ENCODE measurements at places on chromosomes 12 and 14.
A peak's percentile ranks its signal among the peaks of the same experiment; 100 is the strongest.

DNA sequence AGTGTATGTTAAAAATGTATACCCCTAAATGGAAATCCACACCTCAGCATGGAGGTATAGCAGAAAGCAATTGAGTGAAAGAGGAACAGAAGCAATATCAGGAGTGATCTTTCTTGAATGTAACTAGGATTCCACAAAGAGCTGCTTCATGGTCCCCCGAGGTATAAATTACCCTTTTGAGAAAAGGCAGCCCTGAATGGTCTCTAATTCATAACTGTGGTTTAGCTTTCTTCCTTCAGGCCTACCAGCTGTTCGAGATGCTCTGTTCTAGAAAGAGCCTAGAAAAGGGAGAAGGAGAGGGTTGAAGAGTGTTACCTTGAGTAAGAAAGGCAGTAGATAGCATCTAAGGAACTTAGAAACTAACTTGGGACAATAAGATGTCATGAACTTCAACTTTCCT, 42.9 kb upstream of the CSRNP2 start:
- DNase-seq: no peak

DNA sequence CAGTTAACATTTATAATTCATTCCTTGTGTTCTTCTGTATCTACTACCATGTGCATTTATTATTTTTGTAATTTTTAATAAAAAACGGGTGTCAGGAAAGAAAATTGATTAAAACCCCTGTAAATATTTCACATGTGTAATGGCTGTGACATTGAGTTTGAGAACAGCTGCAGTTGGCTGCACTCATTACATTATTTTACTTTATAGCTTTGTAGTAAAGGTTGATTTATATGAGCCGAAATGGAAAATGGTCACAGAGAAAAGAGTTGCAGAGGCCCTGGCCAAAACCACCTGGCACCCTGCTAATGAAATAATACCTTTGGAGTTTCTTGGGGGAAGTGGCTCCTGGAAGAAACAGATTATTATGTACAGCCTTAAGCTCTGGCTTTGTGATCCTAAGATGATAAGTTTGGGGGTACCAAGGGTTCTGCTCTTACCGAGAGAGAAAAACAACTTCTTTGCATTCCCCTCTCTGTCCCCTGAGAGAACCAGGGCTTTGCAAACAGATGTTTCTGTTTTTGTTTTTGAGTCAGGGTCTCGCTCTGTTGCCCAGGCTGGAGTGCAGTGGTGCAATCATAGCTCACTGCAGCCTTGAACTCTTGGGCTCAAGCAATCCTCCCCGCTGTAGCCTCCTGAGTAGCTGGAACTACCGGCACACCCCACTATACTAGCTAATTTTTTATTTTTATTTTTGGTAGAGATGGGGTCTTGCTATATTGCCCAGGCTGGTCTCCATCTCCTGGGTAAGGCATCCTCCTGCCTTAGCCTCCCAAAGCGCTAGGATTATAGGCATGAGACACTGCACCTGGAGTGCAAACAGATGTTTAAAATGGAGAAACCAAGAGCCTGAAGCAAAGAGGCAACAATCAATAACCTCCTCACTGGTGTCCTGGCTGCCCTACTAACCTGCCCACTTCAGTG, 9.7 kb upstream of the DYNLL1 start:
- DNase-seq: no peak

GRCh38 chr12:25558586-25558985, 5.5 kb upstream of the LMNTD1 start:
- DNase-seq: peak; percentile 15

DNA sequence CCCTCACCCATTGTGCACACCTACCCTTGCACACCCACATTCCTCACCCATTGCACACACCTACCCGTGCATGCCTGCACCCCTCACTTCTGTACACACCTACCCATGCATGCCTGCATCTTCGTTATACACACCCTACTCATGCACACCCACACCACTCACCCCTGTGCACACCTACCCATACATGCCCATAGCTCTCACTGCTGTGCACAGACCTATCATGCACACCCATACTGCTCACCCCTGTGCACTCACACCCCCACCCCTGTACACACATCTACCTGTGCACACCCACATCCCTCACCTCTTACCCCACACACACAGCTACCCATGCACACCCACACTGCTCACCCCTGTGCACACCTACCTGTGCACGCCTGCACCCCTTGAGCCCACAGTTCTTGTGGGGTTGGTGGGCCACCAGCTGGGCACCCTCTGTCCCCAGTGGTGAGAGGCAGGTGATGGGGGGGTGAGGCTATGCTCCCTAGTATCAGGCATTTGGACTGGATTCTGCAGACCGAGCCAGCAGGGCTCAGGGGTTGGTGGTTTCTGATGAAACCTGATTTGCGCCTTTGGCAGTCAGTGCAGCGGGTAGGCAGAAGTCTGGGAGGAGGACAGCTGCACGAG, 15.6 kb downstream of the CEP170B start:
- DNase-seq: no peak

GRCh38 chr12:30975581-30975980, 49.0 kb downstream of the TSPAN11 start:
- DNase-seq: peak; percentile 41

Data from Daoy (cell line).